Activated CD4-positive, alpha-beta T cell treated with anti-CD3 and anti-CD28 coated beads for 36 hours (primary cell): ENCODE measurements at places on chromosomes 1 and 21. TPM values are rescaled to one million over a fixed set of nuclear protein-coding genes. Genes with fewer than 3 reads are reported as not detected.

DNA sequence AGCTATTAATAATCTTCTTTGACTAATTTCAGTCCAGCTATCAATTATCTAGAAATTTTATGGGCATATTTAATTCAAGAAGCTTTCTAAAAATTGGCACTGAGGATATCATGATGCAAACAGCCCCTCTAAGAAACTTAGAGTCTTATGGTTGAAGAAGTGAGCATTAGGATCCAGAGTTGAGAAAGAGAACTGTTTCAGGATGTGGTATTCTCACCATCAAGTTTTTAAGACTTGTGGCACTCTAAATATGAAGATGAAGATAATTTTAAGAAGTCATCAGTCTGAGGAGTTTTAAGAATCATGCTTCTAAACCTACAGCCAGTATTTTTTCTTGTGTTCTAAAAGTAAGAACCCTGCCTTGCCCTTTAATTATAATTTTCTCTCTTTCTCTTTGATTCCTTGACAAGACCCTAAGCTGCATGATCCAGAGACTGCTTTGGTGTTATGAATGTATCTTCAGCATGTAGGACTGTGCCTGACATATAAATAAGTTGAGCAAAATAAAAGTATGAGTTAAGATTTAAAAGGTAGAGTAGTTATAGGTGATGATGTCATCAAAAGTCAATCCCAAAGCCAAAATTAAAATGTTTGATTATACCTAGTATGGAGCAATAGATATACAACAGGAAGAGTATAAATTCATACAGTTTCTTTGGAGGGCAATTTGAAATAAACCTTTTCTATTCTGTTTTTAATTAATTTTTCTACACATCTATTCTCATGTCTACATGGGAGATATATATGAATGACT lies 39.1 kb downstream of the RPS6KC1 start:
- H3K36me3 ChIP-seq: peaks cover 21% of the 10 kb centered on the region
- H3K4me3 ChIP-seq: no peak overlapping the region
- H3K4me1 ChIP-seq: no peaks in the 10 kb centered on the region
- DNase-seq: no peak
- no peak overlapping the region for H3K27ac ChIP-seq

DNA sequence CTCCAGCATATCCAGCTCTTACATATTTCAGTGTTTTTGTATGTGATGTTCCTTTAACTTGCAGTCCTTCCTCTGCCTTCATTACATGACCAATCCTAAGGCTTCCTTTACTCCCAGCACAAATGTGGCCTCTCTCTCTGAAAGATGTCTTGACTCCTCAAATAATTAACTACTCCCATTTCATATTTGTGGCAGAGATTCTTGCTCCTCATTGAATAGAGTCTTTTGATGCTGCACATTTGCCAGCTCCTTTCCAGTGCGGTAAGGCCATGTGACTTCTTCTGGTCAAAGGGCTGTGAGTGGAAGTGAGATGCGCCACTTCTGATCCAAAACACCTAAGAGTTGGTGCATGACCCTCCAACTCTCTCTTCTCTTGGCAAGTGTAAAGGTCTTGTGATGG lies 19.1 kb upstream of the LAMC1 start:
- no peak for DNase-seq
- no peak overlapping the region for H3K4me3 ChIP-seq
- H3K4me1 ChIP-seq: no peaks in the 10 kb centered on the region
- peaks cover 35% of the 10 kb centered on the region for H3K27me3 ChIP-seq
- no peaks in the 10 kb centered on the region for H3K36me3 ChIP-seq

DNA sequence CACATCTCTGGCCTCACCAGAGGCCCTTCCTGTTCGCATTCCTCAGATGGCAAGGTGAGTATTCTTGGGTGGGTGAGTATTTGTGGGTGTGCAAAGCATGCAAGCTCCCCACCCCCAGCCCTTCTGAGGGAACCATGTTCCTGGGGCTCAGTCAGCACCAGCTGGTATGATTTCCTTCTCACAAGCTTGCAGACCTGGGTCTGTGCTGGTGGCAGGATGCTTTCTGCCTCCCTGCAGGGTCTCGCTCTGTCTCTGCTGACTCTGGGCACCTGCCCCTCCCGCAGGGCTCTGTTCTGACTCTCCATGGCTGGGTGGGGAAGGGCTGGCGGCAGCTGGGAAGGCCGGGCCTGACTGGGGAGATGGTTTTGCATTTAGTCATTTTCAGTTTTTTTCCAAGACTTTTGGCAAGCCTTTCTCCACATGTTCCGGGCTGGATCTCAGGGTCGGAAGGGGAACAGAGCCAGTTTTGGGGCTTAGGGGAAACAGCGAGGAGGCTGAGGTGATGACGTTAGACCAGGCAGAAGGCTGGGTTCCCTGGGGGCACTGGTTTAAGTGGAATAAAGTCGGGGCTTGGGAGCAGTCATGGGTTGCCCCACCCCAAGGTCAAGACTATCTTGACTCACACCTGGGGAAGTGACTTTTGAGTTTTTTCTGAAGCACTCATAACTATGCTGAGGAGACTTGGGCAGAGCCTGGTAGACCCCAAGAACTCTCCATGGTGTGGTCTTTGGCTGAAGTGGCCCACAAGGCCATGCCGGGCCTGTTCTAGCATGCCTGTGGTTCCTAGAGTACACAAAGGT lies 6.2 kb downstream of the RASSF5 start:
- H3K27me3 ChIP-seq: peaks cover 21% of the 10 kb centered on the region
- H3K27ac ChIP-seq: no peak overlapping the region
- peaks cover 6% of the 10 kb centered on the region for H3K4me1 ChIP-seq
- H3K4me3 ChIP-seq: no peak overlapping the region
- DNase-seq: no peak

GRCh38 chr1:76186554-76187170 lies 112.1 kb downstream of the ST6GALNAC3 start:
- no peak for DNase-seq
- no peaks in the 10 kb centered on the region for H3K27me3 ChIP-seq
- no peaks in the 10 kb centered on the region for H3K36me3 ChIP-seq
- H3K27ac ChIP-seq: no peak overlapping the region
- no peak overlapping the region for H3K4me3 ChIP-seq

- DNase-seq: no peak
- H3K36me3 ChIP-seq: peaks cover 3% of the 10 kb centered on the region
- no peak overlapping the region for H3K27ac ChIP-seq
These were observed 16.5 kb downstream of the TBX19 start for GRCh38 chr1:168297019-168297730.

A3GALT2 gene
- total RNA-seq: not detected
